Ecto neural progenitor cell (in vitro differentiated cells): ENCODE measurements at places on chromosomes 13 and 19.

- DNase-seq, result no peak
Measured at GRCh38 chr13:56923626-56924140, 217.0 kb upstream of the PRR20A start.

DNA sequence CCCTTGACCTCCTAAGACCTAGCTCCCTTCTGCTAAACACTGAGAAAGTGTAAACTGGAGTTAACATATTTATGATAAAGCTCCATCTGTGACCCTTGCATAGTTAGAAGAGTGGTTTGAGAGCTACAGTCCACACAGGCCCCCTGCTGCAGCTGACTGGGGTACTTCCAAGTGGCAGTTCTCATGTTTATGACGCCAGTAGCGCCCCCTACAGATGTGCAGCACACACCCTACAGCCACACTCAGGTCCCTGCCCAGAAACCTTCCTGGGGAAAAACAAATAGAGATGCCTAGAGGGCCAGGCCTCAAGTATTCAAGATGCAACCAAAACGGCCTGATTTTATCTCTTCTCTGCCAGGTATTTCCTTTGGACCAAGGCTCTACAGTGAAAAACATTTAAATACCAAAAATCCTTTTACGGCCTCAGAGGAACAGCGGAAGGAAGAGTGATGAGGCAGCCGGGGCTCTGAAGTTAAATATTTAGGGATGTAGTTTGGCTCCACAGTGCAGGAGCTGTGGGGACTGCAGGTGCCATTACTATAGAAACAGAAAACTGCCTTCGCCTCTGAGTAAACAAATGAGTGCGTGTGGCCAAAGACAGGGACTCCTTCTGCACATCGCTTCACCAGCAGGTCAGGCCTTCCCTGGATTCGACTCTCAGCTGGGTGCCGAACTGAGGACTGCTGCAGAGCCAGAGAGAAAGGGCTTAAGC lies 553.1 kb downstream of the EFNB2 start:
- DNase-seq, result no peak

GRCh38 chr13:46487748-46488147 lies 65.2 kb upstream of the LRCH1 start:
- no peak for DNase-seq

DNA sequence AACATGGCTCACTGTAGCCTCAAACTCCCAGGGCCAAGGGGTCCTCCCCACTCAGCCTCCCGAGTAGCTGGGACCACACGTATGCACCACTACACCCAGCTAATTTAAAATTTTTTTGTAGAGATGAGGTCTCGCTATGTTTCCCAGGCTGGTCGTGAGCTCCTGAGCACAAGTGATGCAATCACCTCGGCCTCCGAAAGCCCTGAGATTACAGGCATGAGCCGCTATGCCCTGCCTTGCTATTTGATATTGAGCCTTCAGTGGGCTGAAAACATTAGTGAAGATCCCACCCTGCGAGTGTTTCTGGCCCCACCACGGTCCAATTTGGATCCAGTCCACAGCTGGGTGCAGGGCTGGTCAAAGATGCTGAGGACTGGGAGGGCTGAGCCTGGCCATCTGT lies 65.9 kb downstream of the TRPM4 start:
- no peak for DNase-seq

DNA sequence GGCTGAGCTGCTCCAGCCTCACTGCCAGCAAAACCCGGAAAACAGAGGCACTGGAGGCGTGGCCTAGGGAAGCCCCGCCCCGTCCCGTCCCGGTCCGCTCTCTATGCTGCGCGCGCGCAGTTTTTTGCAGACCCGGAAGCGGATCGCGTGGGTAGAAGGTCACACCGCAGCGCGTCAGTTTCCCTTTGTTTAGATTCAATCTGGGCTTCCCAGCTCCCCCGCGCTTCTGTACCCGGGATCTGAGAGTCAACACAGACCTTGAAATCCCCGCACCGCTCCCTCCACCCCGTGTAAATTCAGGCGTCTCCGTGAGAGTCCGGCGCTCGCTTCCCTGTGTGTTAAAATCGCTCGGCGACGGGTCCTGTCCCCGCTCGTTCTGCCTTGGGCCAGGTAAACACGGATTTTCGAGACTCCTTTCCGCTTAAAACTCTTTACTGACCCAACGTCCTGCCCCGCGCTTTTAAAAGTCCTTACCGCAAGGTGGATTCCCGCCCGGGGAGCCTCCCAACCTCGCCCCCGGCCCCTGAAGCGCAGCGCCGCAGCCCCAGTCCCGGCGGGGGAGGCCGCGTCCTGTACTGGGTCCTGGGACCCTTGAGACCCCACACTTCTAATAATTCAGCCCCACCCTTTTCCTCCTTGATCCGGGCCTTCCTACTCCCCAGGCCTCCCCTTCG lies at the start of gene ZNF610:
Gene ZNF610, plus strand, starts transcription at position 127 of the 674 bp plus-strand sequence. CDS start 12,930 bp downstream, outside the sequence.
- peak; percentile 86 for DNase-seq

GRCh38 chr19:33208371-33208895 lies 14.3 kb downstream of the LRP3 start:
- DNase-seq, result no peak

DNA sequence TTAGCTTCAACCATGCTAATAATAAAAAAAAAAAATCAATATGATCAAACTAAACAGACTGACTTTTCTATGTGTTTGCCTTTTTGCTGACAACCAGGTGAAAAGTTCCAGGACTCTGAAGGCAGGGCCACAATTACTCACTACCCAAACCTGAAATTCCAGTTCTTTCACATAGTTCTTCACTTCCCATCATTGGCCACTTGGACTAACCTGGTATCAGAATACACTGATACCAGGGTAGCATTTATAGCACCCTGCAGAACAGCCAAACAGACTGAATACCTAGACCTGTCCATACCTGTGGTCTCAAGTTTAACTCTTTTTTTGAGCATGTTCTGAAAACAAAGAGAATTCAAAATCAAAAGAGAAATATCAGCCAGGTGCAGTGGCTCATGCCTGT lies 25.1 kb downstream of the ELF1 start:
- DNase-seq, result no peak

DNA sequence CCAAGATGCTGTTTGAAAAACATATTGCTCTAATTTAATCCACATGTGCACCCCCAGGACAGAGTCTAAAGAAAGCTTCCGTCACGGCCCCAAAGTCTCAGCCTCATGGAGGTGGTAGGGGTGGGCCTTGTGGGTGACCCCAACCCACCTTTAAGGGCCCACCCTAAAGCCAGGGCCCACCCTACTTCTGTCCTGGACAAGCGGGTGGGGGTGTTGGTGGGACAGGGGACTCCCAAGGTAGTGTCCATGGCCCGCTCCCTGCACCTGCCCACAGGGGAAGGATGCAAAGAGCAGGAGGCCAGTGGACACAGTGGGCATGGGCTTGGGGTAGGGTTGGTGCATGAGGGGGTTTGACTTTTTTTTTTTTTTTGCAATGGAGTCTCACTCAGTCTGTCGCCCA lies 66.8 kb downstream of the KCTD15 start:
- peak; percentile 19 for DNase-seq

DNA sequence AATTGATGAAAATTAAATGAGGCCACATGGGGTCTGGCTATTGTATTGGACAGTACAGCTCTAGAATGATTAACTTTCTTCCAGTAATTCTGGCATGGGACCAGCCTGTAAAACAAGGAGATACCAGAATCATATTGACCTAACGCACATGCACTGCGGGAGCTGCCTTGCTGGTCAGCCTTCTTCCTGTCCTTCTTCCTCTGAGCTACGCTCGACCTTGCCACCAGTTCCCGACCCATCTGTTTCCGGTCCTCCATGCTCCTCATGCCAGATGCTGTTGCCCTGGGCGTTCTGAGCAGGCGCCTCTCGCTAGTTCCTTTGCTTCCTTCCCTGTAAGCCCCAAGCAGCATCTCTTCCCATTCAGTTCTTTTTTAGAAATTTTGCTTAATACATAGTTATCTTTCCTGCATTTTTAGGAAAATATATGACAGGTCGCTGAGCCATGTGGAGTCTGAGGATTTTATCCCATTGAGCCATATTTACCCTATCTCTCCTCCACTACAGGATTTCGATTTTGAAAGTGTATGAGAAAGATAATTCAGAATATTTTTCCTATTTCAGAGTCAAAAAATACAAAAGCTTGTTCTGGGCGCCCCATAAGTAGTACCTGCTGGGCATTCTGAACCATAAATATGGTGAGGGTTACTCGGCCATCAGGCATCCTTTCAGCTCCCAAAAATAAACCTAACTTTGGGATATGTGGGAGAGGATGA lies 38.6 kb downstream of the TNFRSF19 start:
- no peak for DNase-seq

- DNase-seq, result peak; percentile 30
Measured at GRCh38 chr13:110408286-110408685, 101.2 kb downstream of the COL4A2 start.

DNA sequence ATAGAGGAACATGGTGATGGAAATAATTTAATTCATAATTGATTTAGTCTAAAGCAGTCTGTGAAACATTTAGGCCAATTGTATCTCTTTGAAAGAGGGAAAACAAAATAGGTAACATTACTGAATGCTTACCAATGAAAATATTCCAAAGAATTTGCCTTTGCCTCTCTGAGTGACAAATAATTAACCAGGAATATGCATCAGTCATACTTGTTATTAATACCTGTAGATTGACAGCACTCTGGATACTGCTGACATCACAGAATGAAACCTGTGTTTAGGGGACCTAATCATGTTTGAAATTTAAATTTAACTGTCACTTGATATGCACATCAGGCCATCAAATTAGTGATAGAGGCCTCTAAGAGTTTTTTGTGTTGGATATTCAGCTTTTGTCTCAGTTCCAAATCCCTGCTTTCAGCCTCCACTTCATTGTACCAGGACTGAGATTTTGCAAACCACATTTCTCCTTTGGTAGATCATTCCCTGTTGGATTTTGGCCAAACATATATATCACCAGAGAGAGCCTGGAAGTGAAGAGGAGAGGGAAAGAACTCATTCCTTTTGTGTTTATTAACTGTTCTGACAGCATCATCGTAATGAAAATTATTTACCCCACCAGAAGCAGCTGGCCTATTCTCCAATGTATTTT lies 64.8 kb upstream of the KLHL1 start:
- no peak for DNase-seq

DNA sequence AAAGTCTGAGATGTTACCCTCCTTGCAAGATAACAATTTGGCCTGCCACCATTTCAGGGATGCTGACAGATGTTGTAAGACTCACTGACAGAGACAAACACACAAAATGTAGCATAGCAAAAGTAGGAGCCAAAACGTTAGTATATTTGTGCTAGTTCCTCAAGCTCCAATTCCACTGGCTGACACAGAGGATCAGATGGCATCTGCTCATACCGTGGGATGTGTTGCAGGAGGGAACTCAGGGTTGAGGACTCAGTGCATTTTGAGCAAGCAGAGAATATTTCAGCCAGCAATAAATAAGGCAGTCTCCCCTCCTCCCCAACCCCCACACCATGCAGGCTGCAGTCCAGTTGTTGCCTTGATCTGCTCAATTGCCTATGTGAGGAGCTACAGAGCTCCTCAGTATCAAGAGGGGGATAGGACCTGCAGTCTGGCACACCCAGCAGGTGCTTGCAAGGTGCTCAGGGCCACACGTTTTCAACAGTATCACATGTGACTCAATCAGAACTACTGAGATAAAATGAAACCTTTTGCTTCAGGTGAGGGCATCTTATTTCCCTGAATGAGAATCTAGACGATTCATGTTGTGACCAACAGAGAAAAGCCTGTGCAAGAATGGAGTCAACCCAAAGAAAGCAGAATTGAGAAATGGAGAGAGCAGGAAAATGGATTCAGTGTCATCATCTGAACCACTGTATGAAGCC lies 23.6 kb upstream of the LRCH1 start:
- DNase-seq, result no peak

GRCh38 chr13:112067871-112068539 lies 1.1 kb downstream of the SOX1 start:
- DNase-seq, result peak; percentile 77

DNA sequence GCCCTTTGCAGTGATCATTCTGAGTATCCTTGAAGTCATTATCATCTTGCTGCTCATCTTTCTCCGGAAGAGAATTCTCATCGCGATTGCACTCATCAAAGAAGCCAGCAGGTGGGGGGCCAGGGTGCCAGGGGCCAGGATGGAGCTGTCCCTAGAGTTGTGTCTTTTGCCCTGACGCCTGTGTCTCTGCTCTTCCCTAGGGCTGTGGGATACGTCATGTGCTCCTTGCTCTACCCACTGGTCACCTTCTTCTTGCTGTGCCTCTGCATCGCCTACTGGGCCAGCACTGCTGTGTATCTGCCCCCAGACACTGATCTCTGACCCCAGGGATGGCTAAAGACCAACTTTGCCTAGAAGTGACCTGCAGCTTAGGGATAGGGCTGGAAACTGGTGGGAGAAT lies 9.6 kb downstream of the SLC44A2 start:
- DNase-seq, result no peak

DNA sequence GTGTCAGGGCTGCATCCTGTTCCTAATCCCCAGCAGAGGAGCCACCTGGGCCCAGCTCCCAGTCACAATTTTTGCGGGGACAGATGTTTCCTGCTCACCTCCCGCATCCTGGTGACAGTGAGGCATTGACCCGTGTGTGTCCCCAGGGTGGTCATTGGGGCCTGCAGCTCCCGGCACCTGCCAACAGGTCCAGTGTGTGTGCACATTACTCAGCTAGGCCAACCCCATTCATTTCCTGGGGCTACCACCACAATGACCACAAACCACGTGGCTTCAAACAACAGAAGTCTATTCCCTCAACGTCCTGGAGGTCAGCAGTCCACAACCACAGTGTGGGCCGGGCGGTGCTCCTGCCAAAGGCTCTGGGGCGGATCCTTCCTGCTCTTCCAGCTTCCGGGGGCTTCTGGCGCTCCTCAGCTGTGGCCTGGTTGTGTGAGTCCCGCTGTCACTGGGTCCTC lies 11.9 kb upstream of the F2RL3 start:
- no peak for DNase-seq

GRCh38 chr19:55115446-55116065 lies 1.9 kb downstream of the PPP1R12C start:
- DNase-seq, result peak; percentile 47

DNA sequence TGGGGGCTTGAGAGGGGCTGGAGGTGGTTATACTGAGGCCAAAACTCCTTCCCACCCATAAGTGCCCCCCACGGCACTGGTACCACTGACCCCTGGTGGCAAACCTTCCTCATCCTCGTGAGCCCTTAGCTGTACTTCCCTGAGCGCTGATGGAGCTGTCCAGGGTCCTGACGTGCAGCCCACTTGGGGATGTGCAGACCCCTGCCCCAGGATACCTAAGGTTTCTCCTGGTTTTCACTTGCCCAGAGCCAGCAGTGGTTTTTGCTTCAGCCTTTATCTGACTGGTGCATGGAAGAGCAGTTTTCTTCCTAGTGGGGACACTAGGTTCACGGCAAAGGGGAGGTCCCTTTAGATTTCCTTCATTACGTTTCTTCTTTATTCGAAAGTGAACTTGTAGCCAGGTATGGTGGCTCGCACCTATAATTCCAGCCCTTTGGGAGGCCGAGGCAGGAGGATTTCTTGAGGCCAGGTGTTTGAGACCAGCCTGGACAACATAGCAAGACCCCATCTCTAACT lies 28.7 kb upstream of the KCTD15 start:
- DNase-seq, result peak; percentile 88

DNA sequence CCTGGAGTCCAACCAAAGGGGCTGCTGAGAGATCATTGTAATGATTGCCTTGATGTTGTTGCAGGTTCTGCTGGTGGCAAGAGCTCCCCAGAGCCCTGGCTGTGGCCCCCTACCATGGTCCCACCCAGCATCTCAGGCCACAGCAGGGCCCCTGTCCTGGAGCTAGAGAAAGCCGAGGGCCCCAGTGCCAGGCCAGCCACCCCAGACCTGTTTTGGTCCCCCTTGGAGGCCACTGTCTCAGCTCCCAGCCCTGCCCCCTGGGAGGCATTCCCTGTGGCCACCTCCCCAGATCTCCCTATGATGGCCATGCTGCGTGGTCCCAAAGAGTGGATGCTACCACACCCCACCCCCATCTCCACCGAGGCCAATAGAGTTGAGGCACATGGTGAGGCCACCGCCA lies 15.5 kb downstream of the NCAN start:
- no peak for DNase-seq

- no peak for DNase-seq
Measured at GRCh38 chr19:56147307-56147706, 6.2 kb downstream of the ZNF444 start.
